ENCODE measurements at places on chromosomes 7 and 10.

DNA sequence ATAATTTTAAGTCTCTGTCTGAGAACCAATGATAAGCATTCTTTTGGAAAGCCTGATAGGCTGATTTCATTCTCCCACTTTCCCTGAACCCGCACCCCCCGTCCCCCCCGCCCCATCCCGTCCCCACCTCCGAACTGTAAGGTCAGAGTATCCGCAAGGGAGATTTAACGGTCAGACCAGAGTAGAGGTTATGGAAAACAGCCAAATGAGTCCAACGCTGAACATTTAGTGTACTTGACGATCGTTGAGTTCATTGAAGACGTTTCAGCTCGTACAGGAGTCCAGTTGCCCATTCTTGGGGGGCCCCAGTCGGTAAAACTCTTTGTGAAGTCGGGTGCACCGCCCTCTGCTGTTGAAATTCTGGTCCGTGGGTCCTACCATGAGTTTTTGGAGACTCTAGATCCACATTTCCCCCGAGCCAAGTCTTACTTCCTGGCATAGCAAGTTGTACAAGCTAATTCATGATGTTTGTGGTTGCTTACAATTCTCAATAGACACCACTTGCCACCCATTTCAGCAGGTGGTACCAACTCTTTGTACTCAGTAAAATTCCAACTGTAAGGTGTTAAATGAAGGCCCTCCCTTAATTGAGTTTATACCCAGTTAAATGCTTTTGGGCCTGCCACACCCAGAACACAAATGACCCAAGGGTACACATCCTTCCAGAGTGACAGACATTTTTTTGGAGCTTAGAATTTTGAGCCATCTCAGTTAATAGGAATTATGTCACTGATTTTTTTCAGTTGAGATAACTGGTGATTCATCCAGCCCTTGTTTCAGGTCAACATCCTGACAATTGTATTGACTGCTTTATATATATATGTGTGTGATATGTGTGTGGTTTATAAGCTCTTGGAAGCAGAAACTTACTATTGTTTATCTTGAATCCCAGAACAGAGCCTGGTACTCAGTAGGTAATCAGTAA is 1.2 kb downstream of the MARCHF5 start:
- DNase-seq = peak; percentile 53

DNA sequence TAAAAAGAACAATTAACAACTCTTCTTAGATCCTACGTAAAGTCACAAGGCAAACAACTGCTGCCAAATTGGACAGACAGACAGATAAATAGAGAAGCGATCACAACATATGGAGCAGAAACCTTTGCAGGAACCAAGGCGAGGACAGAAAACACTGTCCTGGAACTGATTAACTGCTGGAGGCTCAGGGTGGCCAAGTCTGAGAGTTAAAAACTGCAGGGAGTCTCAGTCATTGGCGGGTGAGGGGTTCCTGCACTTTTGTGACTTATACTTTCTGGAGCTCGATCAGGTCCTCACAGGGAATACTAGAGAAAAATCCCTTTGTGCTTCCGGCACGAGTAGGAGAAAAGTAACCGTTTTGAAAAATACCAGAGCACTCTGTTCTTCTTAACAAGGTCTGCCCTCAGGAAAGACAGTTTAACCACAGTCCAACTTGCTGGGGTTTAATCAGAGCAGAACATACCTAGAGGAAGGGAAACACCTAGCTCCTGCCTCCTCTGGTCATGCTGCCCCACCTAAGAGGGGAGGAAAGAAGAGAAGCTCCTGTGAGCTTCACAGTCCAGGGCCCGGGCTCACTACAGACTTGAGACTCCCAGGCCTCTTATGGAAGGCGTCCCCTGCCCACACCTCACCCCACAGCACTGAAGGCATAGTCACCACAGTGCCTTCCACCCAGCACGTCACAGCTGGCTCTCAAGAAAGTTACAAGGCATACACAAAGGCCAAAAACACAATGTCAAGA is 74.9 kb downstream of the LARP4B start:
- peak; percentile 14 for DNase-seq

DNA sequence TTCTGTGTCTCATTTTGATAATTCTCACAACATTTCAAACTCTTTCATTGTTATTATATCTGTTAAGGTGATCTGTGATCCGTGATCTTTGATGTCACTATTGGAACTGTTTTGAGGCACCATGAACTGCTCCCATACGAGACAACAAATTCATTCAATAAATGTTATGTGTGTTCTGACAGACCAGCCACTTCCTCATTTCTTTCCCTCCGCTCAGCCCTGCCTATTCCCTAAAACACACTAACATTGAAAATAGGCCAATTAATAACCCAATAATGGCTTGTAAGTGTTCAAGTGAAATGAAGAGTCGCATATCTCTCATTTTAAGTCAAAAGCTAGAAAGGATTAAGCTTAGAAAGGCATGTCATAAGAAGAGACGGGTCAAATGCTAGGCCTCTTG is 45.2 kb downstream of the RNF133 start:
- DNase-seq = no peak

DNA sequence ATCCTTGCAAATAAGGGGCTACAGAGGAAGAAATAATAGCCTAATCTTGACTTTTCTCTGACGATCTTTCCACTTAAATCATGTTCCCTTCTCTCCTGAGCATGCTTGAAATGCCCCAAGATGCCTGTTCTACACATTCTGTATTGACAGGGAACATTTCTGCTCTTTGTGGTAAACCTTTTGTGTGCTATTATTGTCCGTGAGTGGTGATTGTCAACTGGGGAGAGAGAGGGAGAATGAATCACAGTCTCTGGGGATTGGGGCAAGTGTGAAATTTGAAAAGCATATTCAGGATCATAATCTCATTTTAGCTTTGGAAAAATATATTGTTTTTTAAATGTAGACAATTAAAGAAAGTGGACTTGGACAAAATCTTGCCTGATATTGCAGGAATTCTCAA is 20.6 kb downstream of the UBTD1 start:
- no peak for DNase-seq

GRCh38 chr10:77496941-77497420 is 140.6 kb downstream of the KCNMA1 start:
- no peak for DNase-seq

DNA sequence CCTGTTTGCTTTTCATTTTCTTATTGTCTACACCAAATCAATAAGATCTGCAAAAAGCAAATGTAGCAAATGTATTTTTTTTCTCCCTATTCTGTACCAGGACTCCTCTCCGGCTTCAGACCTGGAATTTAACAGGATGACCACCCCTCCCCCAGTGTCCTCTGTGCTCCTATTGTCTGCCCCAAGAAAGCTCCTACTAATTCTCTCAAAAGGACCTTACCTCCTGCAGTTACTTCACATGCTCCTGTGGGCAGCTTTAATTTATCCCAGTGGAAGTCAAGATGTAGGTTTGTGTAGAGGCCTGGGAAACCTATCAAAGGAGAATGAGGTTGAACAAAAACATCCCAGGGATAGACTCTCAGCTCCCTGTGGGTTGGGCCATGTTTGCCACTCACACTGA is 31.3 kb downstream of the PLXNA4 start:
- no peak for DNase-seq

DNA sequence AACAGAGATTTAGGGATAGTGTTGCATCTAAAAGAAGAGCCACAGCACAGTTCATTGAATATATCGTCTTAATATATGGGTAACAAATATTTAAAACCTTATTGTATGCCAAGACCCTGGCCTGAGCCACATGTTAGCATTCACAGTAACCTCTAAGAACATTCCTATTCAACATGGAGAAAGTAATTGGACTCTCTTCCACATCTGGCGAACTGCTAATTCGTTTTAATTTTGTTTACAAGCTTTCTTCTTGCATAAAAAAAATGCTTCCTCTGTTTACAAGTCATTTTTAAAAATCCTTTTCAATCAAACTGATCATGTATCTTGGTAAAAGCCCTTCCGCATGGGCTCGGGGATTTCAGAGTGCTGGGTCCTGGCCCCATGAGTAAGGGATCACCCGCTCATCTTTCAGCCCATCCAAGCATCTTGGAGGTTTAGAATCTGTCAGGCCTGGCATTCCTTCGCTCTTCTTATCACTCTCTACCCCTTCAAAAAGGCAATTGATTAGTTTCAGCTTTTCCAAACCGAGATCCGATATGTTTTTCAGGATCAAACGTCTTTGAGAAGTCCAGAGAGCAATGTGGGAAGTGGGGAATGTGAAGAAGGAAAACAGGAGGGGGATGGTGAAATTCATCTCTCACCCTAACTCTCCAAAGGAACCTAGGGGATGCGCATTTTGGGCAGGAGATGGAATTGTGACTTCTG is 7.3 kb downstream of the TWIST1 start:
- DNase-seq = no peak

GRCh38 chr10:124453960-124454610 is 4.2 kb upstream of the NKX1-2 start:
- DNase-seq = no peak

DNA sequence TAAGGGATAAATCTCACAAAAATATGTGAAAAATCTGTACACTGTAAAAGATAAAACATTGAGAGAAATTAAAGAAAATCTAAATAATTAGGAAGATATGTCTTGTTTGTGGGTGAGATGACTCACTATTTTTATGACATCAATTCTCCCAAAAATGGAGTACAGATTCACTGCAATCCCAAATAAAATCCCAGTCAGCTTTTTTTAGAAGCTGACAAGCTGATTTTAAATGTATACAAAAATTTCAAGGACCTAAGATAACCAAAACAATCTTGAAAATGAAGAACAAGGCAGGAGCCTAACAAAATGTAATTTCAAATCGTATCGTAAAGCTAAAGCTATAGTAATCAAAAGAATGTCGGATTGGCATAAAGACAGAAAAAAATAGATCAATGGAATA is 458.1 kb downstream of the GRID1 start:
- no peak for DNase-seq
